ENCODE measurements at places on chromosomes 4 and X.

GRCh38 chr4:84309191-84309590, 189.9 kb downstream of the NKX6-1 start:
- DNase-seq: no peak
- H3K36me3 ChIP-seq: no peaks in the 10 kb centered on the region
- peaks cover 1% of the 10 kb centered on the region for H3K27me3 ChIP-seq
- H3K4me1 ChIP-seq: no peaks in the 10 kb centered on the region

- H3K36me3 ChIP-seq: no peaks in the 10 kb centered on the region
- H3K4me3 ChIP-seq: no peak overlapping the region
- no peak for DNase-seq
- no peaks in the 10 kb centered on the region for H3K4me1 ChIP-seq
- H3K27me3 ChIP-seq: no peaks in the 10 kb centered on the region
Measured at GRCh38 chr4:125663896-125664767, 349.4 kb downstream of the FAT4 start.

DNA sequence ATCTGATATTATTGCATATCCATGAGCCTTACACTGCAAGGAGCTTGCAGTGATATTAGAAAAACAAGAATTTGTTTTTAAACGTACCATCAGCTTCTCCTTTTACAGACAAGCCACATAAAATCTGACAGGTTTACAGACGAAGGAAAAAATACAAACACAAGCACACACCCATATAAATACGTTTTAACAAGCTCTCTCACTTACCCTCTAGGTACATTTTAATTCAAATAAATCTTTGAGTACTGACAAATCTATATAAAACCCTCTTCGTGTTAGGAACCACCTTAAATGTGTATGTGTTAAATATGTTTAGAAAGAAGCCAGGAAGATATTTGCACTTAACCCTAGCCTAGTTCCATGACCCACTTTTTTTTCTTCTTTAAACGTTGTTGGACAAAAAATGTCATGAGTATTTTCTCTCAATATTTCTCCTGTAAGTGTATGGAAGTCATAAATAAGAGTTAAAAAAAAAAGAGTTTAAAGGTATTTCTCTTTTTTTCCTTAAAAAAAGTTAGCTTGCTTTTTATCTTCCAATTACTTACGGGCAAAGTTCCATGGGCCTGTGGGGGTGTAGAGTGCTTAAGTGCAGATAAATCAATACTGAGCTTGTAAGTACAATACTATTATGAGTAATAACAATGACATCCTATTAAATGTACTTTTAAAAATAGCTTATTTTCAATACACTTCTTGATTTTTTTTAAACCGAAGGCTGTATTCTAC, 1.5 kb downstream of the ARAP2 start:
- H3K4me3 ChIP-seq: peak overlapping the region; percentile 91
- H3K27ac ChIP-seq: peak overlapping the region; percentile 93
- H3K36me3 ChIP-seq: peaks cover 14% of the 10 kb centered on the region
- H3K27me3 ChIP-seq: no peaks in the 10 kb centered on the region
- no peak for DNase-seq

DNA sequence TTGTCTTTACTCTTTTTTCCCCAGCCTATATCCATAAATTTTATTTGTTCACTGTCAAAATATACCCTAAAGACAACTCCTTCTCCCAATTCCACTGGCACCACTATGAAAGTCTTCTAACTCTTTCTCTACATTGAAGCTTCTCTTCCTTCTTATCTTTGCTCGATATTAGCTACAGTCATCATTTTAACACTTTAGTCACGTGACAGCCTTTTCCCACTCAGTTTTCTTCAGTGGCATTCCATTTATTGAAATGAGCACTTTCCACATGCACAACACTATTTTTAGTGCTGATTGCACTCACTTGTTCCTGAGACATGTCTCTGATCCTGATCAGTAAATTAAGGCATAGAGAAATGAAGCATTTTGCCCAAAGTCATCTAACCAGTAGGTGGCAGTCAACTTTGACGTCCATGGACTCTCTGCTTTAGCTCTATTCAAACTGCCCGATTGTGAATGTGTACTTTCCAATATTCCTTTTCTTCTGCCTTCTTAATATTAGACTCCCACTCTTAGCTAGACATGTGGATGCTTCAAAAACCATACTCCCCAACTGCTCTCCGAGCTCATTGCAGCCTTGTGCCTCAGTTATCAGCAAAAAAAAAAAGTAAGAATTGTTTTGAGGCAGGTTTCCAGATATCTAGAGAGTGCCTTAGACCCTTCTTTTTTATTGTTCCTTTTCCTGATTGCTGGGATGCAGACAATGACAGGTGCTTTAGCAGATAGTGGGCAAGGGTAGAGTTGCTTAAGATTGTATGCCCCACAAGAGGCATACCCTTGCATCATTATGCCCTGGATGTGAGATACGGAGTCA, 394.4 kb upstream of the ADGRL3 start:
- no peak overlapping the region for H3K4me3 ChIP-seq
- no peaks in the 10 kb centered on the region for H3K36me3 ChIP-seq
- H3K27ac ChIP-seq: no peak overlapping the region
- no peaks in the 10 kb centered on the region for H3K4me1 ChIP-seq
- H3K27me3 ChIP-seq: no peaks in the 10 kb centered on the region

DNA sequence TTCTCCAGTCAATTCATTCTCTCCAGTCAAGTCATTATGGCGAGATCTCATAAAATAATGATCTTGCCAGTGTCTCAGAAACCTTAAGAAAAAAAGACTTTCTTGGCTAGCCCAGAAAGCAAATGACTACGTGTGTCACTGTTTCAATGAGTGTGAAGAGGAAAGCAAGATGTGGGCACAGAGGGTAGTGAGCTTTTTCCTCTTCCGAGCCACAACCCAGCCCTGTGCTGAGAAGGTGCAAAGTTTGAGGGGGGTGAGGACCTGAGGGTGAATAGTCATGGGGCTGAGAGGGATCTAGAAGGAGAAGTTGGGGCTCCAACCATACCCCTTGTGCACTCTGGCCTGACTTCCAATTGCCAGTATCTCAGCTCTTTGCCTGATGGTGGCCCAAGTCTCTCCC, 85.6 kb upstream of the EGFL6 start:
- H3K27me3 ChIP-seq: no peaks in the 10 kb centered on the region
- peaks cover 2% of the 10 kb centered on the region for H3K36me3 ChIP-seq
- peaks cover 13% of the 10 kb centered on the region for H3K4me1 ChIP-seq
- no peak for DNase-seq
- H3K27ac ChIP-seq: no peak overlapping the region

DNA sequence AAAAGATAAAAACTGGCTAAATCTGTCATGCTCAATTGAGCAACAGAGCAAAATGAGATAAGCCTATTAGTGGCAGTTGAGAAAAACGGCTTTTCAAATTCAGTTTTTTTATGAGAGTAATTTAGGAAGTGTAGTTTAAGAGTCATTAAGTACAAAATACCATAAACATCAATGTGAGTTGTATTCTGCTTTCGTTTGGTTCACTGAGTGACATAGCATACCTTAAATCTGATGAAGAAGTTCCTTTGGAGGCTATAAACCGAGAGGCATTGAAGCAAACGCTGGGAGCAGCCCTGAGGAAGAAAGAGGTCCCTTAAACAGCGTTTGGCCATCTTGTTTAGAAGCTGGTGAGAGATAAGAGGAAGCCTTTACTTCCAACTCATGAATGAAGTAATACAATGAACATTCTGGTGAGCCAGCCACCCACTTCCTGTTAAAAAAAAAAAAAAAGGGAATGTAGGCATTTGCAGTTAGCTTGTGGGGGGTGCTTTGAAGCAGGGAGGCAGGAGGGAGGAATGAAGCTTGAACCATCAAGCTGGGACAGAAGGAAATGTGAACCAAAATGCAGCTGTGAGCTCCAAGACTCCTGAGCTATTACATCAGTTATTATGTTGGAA, 132.3 kb downstream of the ZNF330 start:
- DNase-seq: no peak
- H3K27me3 ChIP-seq: no peaks in the 10 kb centered on the region
- peaks cover 19% of the 10 kb centered on the region for H3K4me1 ChIP-seq
- H3K36me3 ChIP-seq: no peaks in the 10 kb centered on the region
- H3K27ac ChIP-seq: no peak overlapping the region
- H3K4me3 ChIP-seq: no peak overlapping the region

- no peaks in the 10 kb centered on the region for H3K4me1 ChIP-seq
- no peak overlapping the region for H3K27ac ChIP-seq
Measured at GRCh38 chr4:7752649-7753048, 187.0 kb downstream of the AFAP1 start.

DNA sequence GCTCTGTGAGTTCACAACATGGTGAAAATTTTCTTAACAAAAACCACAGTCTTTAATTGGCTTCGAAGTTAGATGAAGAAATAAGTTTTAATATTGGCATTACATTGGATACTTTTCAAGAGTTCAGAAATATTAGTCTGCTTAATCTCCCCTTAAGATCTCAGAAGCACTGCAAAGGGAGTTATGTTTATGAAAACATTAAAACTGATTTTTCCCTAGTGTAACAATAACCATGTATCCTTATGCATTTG, 1.5 kb downstream of the SETD7 start:
- H3K4me3 ChIP-seq: peak overlapping the region; percentile 98
- peak overlapping the region; percentile 97 for H3K27ac ChIP-seq
- no peak for DNase-seq
- no peaks in the 10 kb centered on the region for H3K27me3 ChIP-seq

- H3K36me3 ChIP-seq: peaks cover 48% of the 10 kb centered on the region
- no peaks in the 10 kb centered on the region for H3K27me3 ChIP-seq
- H3K27ac ChIP-seq: peak overlapping the region; percentile 76
- peaks cover 15% of the 10 kb centered on the region for H3K4me1 ChIP-seq
Measured at GRCh38 chr4:153616006-153616555, 68.0 kb upstream of the TLR2 start.

- H3K27me3 ChIP-seq: no peaks in the 10 kb centered on the region
- no peaks in the 10 kb centered on the region for H3K36me3 ChIP-seq
- no peak for DNase-seq
- H3K4me1 ChIP-seq: no peaks in the 10 kb centered on the region
Measured at GRCh38 chr4:69748173-69748572, 12.2 kb downstream of the SULT1B1 start.

DNA sequence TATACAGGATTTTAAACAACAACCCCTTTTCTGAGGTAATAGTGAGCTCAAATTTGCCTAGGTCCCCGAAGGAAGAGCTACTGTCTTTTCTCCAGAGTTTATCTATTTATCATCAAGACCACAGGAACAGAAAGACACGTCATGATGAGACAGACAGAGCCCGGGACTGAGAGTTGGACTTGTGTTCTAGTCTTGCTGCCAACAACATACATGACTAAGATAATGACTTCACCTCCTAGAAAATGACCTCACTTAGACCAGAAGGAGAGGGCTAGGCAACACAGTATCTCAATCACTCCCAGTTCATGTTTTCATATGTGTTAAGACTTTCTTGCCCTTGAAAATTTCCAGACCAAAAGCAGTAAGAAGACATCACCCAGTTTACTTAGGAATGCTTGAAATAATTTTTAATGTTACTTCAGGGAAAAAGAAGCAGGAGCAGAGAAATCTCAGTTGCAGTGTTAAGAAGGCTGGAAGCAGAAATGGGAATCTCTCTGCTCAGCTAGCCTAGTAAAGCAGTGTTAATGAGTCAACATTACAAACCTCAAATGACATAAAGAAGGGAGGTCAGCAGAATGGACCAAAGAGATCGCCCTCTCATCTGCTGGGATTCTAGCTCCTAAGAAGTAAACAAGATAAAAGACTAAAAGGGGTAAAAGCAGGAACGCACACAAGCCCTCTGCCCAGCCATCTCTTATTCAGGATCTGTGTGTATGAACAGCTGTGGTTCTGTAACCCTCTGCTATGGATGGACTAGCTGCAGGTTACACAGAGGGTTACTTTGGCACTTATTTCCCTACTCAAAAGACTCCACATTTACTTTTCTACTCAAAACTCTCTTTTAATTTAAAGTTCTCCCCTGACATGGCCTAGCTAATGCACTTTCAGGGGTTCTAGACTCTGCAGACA, 24.8 kb downstream of the PDGFC start:
- H3K36me3 ChIP-seq: no peaks in the 10 kb centered on the region
- H3K27ac ChIP-seq: no peak overlapping the region
- no peaks in the 10 kb centered on the region for H3K27me3 ChIP-seq
- no peak overlapping the region for H3K4me3 ChIP-seq
- H3K4me1 ChIP-seq: no peaks in the 10 kb centered on the region

DNA sequence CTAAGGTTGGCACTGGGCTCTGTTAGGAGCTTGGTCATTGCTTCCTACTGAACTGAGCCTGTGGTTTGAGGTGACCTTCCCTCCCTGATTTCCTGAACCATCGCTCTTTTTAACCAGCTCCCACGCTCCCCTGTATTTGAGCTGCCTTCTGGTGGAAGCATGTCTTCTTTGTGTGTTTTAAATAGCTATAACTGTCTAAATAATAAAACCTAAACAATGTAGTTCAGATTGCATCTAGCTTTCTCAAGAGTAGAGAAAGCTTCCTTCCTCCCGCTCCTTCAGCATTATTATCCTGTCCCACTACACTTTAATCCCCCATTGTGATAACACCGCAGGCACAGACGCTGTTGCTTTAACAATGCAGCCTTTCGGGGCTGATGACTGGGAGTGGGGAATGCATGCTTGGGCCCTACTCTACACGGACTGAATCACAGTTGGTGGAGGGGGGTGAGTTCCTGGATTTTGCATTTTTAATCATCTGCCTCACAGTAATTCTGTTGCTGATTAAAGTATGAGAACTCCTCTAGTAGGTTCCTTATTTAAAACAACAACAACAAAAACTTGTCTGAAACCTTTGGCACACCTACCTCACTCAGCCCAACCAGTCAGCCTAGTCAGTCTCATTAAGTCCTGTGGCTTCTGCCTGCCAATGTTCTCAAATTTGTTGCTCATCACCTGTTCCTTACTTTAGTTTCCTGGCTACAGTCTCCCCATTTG, 6.6 kb downstream of the SMS start:
- DNase-seq: no peak
- peak overlapping the region; percentile 48 for H3K27ac ChIP-seq
- H3K27me3 ChIP-seq: no peaks in the 10 kb centered on the region

DNA sequence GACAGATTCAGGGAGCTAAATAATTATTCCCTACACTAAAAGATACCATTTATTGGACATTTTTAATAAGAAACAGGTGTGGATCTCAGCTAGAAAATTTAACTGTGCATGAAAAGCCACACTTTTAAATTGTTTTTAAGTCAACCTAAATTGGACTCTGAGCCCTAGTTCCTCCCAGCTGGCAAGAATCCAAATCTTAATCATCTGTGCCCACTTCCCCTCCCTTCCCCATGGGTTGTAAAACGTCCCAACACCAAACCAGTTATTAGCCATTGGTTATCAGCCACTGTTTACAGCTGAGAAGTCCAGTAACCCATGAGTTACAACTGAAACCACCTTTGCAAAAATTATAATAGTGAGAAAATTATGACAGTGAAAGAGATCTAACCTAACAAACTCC, 125.6 kb upstream of the S100G start:
- no peak overlapping the region for H3K4me3 ChIP-seq
- peaks cover 2% of the 10 kb centered on the region for H3K36me3 ChIP-seq
- DNase-seq: no peak
- peaks cover 2% of the 10 kb centered on the region for H3K27me3 ChIP-seq
- H3K4me1 ChIP-seq: peaks cover 3% of the 10 kb centered on the region
- H3K27ac ChIP-seq: no peak overlapping the region

- peaks cover 4% of the 10 kb centered on the region for H3K36me3 ChIP-seq
- no peak overlapping the region for H3K4me3 ChIP-seq
- H3K27ac ChIP-seq: no peak overlapping the region
- peak; percentile 42 for DNase-seq
- no peaks in the 10 kb centered on the region for H3K27me3 ChIP-seq
Measured at GRCh38 chr4:11424000-11424399, 4.7 kb downstream of the HS3ST1 start.

Data from memory B cell (primary cell).